Left hindlimb (tissue), 1 donor: ENCODE measurements at places on chromosomes 13 and 19.

DNA sequence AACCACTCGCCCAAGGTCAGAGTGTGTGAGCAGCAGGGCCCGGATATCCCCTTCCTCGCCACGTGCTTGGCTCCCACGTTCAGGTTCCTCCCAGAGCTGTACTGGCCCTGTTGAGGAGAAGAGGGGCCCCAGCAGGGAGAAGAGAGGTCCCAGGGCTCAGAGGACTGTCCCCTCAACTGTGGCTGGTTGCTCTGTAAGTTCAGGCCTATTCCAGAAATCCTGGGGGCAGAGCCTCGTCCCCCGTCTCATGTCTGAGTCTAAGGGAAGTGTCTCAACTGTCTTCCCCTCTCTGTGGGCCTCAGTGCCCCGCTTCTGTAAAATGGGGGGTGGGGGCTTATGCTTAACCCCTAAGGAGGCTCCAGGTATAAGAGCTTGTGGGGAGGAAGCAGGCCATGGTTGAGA lies 3.9 kb downstream of the PPP5C start:
- DNase-seq, result no peak

DNA sequence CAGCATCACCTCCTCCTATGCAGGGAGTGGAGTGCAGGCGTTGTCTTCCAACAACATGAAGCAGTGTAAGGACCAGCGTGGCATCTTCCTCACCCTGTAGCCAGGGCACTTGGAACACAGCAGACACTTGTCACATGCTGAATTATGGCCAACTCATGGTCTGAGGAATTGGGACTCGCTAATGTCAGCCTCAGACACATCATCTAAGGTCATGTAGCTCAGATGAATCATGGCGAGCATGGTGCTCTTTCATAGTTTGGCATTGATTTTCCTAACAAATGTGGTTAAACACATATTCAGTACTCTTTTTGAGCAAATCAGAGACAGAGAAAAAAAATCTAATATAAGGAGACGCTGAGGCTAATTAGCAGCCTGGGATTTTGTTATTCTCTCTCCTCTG lies 99.6 kb upstream of the SGCG start:
- DNase-seq, result no peak

- DNase-seq, result no peak
Observed at GRCh38 chr13:41696163-41697003, 239.0 kb downstream of the RGCC start.

- DNase-seq, result no peak
Observed at GRCh38 chr13:113974304-113975281, 717 bp upstream of the C13orf46 start.

- DNase-seq, result no peak
Observed at GRCh38 chr19:4362831-4363545, 19.6 kb downstream of the MPND start.

- DNase-seq, result no peak
Observed at GRCh38 chr13:47237571-47237970, 340.7 kb upstream of the HTR2A start.

DNA sequence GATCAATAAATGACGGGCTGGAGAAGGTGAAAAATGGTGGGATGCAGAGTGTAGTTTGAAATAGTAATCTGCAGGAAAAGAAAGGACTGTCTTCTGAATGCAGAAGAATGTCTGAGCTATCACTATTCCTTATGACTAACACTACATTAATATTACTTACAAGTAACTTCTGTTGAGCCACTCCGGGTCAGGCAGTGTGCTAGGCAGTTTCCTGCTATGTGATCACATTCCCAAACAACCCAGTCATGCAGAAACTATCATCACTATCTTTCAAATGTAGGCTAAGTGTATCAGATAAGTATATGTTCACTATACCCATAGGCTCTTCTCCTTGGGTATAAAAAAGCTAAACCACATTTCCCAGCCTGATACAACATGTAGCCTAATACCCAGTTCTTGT lies 6.6 kb downstream of the ZNF599 start:
- no peak for DNase-seq

DNA sequence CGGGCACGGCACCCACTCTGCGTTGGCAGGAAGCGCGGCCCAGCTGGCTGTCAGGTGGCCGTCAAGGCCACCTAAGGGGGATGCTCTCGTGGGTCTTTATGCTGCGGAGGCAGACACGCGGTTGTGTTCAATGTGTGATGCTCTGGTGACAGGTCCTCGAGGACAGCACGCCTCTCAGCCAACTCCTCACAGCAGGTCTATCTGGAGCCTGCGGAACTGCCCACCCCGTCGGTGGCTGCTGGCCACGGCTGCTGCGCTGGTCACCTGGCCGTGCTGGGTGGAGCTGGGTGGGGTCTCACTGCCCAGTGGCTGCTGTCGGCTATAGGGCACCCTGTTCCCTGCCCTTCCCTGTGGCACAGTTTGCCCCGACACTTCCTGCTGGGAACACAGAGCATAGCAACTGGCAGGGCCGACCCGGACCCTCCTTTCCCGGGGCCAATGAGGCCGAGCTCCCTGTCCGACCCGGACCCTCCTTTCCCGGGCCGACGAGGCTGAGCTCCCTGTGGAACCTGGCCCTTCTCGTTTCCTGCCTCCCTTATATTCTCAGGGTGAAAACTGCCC lies 14.3 kb upstream of the F7 start:
- DNase-seq, result peak; percentile 6

DNA sequence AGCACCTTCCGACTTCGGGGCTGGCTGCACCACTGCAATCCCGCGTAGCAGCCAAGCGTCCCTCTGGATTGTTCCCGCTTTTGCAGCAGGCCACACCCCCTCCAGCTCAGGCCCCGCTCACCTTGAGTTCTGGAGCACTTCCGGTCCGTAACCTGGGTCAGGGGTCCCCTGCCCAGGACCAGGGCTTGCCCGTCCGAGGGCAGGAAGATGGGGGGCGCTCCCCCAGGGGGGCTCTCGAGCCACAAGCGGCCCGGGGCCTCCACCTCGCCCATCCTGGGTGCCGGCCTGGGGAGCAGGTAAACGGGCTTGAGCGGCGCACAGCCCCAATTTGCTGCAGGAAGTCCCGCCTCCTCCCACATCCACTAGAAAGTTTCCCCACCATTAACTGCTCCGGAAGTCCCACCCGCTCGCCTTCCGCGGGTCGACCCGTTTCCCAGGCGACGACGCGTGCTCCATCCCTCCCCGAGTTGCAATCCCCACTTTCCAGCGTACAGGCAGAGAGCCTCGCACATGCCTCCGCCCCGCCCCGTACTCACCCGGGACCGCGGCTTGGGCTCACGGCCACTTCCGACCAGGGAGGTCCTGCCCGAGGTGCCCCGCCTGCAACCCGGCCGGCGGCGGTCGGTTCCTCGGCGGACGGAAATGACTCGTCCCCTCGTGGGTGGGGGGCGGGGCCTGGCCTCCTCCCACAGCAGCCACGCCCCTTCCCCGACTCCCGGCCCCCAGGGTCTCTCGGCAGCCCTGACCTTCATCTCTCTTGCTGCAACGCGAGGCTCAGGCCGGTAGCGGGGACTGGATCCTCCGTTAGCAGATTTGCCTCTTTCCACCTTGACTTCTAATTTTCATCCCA lies at the start of gene PNKP:
PNKP (minus strand) TSS at position 644 of the 850 bp plus-strand sequence; CDS start at position 272, 372 bp downstream.
- peak; percentile 95 for DNase-seq

DNA sequence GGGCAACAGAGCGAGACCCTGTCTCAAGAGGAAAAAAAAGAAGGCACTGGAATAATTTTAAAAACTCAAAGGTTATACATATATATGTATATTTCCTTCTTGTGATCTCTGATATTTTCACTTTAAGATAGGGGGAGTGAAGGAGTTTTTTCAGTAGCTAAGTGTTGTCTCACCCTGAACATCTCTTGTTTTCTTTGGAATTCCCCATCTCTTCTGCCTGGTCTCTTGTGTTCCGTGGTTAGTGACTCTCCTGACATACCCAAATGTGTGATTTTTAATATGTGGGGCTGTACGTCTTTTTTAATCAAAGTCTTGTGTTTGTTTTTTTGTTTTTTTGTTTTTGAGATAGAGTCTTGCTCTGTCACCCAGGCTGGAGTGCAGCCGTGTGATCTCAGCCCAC lies 15.3 kb upstream of the KCTD4 start:
- DNase-seq, result no peak

GRCh38 chr13:112941349-112941748 lies 27.7 kb upstream of the MCF2L start:
- DNase-seq, result no peak

DNA sequence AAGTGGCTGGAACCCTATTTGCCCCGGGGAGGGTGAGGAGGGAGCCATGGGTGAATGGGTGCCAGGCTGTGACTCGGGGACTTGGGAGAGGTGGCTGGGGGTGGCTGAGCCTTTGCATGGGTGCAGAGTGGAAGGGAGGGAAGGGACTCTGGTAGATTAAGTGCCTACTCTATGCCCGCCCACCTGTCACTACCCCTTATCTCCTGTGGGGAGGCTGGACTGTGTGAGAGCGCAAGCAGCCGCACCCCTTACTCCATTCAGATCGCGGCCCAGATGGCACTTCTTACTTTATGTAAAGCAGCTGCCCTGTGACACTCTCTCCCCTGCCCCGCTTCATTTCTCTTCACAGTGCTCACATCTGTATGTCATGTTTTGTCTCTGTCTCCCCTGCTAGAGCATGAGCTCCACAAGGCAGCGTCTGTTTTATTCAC lies 2.9 kb downstream of the KASH5 start:
- DNase-seq, result no peak

DNA sequence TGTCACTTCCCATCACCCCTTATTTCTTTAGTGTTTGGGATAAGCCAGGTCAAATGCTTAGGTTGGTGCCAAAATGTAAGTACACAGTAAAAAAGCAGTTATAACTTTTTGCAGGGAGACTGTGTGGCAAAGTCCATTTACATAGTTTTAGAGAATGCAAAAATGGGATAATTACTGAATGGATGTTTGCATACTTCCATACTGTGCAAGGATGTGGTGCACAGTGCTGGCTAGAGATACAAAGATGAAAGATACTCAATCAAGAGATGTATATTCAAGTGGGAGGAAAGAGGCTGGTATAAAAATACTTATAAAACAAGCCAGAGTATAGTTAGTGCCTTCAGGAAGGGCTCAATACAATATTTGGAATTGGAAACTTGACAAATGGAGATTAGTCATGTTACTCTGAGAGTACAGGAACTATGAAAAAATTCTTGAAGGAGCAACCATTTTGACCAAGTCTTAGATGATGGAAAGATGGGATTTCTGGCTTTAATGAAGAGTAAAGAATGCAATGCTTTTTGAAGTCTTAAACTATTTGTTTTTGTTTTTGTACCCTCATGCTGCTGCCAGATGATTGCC lies 8.0 kb downstream of the PDS5B start:
- DNase-seq, result no peak

- no peak for DNase-seq
Observed at GRCh38 chr13:102914339-102914930, 68.6 kb downstream of the ERCC5 start.

GRCh38 chr19:19591133-19591825 lies 27.2 kb downstream of the PBX4 start:
- DNase-seq, result peak; percentile 60
